ENCODE measurements at places on chromosomes 7 and 10.
A peak's percentile ranks its signal among the peaks of the same experiment; 100 is the strongest.

GRCh38 chr10:74882831-74883230, 56.4 kb downstream of the KAT6B start:
- DNase-seq, result no peak

GRCh38 chr7:30920021-30920583, 8.4 kb downstream of the AQP1 start:
- DNase-seq, result no peak

DNA sequence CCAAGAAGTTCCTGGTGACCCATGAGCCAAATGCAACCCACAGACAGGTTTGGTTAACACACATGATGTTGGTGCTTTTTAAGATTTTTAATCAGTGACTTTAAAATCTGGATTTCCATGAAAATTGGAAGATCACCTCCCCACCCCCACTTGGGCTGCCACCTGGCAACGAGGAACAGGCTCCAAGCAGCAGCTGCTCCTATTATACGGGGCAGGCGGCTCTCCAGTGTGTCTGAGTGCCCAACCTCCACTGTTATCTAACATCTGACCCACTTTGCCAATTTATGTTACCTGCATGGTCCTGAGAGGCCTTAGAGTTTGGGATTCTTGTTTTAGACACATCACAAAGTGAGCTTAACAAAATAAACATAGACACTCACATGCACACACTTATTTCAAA, 56.4 kb downstream of the SGMS1 start:
- DNase-seq, result no peak

DNA sequence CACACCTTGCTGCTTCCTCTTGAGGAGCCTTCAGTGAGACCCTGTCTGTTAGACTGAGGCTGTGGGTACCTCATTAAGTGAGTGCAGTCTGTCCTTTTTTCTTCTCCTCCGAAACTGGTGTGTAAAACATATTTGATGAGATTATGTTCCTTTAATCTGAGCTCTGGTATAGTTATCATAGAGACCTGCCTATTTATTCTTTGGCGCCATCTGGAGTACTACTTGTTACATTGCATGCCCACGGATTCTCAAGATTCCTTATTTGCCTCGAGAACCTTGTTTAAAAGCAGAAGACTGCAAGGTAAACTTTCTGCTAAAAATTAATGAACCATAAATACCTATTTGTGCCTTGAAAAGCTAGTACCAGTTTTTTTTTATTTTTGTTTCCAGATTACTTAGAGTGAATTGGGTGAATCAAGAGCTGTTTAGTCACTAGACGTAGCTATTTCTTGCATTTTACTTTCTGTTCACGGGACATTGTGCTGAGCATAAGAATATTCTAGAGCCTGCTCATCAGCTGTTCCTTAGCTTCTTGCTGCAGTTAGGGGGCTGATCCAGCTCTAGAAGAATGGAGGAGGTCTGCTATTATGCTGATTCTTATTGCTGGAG, 16.9 kb upstream of the STMP1 start:
- DNase-seq, result peak; percentile 55

- DNase-seq, result no peak
Measured at GRCh38 chr10:28765641-28766040, 88.3 kb downstream of the BAMBI start.

DNA sequence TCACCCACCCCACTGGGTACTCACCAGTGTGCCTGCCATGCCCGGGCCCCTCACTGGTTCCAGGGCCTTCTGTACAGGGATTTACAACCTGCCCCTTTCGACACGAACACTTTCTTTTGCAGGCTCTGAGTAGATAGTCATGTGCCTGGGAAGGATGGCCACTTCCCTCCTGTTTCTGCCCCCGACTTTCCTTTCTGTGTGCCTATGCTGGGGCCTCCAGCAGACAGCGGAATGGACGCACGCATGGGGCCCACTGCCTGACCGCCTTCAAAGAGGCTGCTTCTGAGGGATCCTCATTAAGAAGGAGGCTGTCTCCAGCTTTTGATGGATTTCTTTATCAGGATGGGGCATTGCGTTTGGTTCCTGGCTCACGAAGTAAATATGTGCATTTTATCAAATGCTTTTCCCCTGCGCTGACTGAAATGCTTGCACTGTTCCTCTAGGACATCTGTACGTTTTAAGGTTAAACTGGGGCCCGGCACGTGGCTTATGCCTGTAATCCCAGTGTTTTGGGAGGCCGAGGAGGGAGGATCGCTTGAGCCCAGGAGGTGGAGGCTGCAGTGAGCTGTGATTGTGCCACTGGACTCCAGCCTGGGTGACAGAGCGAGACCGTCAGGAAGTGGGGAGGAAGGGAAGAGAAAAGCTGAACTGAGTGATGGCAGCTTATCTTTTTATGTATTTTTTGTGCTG, 29.4 kb upstream of the NKX6-2 start:
- no peak for DNase-seq

GRCh38 chr7:12655161-12655560, 32.3 kb upstream of the ARL4A start:
- no peak for DNase-seq
